ENCODE measurements at places on chromosomes 12 and 14. TPM values are rescaled to one million over a fixed set of nuclear protein-coding genes. Genes with fewer than 3 reads are reported as not detected.

GRCh38 chr14:94317259-94317658 lies 5.9 kb downstream of the SERPINA6 start:
- no peak for DNase-seq

DNA sequence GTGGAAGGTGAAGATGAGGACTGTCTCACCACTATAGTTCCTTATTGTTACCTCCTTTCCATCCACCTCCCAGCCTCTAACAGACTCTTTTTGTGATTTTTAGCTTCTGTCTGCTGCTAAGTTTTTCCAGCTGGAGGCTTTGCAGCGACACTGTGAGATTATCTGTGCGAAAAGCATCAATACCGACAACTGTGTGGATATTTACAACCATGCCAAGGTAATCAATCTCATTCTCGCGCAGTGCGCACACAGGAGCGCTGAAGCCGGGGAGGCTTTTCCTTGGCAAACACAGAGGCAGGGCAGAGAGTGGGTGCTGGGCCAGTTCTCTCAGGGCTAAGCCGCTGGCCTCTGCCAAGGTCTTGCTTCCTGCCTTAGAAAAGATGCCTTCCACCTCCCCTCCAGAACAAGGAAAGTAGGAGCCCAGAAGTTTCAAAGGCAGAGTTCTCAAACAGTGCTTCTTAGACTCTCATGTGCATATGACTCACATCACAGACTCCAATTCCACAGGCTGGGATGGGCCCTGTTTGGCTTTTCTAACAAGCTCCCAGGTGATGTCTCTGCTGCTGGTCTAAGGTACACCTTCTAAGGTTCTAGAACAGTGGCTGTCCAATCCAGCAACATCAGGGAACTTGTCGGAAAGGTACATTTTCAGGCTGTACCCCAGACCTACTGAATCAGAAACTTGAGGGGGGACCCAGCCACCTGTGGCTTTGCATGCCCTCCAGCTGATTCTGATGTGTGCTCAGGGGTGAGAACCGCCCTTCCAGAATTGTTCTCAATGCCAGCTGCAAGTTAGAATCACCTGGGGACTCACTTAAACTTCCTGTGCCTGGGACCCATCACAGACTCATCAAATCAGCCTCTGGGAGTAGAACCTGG lies 33.8 kb upstream of the PWP1 start:
- no peak for DNase-seq

The CDCA3 gene
- total RNA-seq: 11.0 TPM

The RD3L gene
- total RNA-seq: not detected

DNA sequence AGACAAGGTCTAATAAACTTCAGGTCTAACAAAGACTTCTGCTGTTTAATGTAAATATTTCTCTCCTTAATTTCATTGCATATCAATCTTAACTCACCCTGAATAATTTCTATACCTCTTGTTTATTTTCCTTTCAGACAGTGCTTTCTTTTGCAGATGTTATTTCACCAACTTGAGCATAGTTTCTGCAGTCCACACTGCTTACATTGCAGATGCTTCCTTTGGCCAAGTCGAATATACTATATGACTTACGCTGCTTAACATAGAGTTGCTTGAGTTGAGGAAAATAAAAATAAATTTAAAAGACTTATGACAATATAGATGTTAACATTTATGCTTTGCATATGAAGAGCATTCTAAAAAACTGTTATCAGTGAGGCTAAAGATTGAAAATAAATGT lies 217.7 kb downstream of the PTPRO start:
- no peak for DNase-seq

DNA sequence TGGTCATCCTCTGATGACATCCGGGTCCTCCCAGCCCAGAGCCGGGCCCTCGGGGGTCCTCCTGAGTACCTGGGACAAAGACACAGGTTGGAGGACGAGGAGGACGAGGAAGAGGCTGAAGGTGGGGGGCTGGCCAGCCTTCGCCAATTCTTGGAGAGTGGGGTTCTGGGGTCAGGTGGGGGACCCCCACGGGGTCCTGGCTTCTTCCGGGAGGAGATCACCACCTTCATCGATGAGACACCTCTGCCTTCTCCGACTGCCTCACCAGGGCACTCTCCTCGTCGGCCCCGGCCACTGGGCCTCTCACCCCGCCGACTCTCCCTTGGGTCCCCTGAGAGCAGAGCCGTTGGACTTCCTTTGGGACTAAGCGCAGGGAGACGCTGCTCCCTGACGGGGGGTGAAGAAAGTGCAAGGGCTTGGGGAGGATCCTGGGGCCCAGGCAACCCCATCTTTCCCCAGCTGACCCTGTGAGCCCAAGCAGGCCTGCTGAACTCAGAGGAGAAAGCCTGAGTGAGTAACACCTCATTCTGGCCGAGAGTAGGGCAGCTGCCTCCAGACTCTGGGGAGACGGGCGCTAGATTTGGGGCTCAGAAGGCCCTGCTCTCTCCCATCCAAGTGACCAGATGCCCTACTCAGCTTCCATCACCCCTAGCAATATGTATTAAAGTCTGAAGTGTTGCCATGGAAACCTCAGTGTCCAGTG lies 1.3 kb upstream of the P3H3 start:
- no peak for DNase-seq

GRCh38 chr14:98949051-98949450 lies 322.9 kb downstream of the BCL11B start:
- no peak for DNase-seq

All from pulmonary artery endothelial cell (primary cell).